ENCODE measurements at places on chromosomes 1 and 21.

DNA sequence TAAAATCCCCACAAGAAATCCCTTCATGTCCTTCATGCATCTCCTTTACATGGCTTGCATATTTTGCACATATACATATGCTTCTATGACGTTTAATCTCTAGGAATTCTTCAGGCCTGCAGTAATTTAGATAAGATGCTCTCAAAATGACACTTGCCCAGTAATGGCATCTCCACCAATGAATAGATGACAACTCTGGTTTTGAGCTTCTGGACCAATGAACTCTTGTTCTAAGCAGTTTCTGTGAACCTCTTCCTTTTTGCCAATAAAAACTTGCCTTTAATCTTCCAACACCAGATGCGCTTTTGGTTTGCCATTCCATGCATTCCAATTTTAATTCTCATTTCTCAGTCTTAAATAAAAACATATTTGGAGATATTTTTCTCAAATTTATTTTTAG is 189.8 kb upstream of the OLFM3 start:
- no peak for DNase-seq

DNA sequence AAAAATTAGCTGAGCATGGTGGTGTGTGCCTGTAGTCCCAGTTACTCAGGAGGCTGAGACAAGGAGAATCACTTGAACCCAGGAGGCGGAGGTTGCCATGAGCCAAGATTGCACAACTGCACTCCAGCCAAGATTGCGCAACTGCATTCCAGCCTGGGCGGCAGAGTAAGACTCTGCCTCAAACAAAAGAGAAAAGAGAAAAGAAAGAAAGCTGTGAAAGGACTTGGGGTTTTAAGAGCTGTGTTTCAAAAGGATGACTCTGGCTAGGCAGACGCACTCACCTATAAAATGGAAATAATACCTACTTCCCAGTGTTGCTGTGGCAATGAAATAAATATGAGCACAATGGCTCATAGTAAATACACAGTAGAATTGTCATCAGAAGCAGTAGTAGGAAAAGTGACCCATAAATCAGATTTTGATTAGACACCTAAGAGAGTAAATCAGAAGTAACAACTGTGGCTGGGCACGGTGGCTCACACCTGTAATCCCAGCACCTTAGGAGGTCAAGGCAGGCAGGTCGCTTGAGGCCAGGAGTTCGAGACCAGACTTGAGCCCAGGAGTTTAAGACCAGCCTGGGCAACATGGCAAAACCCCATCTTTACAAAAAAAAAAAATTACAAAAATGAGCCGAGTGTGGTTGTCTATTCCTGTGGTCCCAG is 45.9 kb upstream of the PUM1 start:
- no peak for DNase-seq

DNA sequence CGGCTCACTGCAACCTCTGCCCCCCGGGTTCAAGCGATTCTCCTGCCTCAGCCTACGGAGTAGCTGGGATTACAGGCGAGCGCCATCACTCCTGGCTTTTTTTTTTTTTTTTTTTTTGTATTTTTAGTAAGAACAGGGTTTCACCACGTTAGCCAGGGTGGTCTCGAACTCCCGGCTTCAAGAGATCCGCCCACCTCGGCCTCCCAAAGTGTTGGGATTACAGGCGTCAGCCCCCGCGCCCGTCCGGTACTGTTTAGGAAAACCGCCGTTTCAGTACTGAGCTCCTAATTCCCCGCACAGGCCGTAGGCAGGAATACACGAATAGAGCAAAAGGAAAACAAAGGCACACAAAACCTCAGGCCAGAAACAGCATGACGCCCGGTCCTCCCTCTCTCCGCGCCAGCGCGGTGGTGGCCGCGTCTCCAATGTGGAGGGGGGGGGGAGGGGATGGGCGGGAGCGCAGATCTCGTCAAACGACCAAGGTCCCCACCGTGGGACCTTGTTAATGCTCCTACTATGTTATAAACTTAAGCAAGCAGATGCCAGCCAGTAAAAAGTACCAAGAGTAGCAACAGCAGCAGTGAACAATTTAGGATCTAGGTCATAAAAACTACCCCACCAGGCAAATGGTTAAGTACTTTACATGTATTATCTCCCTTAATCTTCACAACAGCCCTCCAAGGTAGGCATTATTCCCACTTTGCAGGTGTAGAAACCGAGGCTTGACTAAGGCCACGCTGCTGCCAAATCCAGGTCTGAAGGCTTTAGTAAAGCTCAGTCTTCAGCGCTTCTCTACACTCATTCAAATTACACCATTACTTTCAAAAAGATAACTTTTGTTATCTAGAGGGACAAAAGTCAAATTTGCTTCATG is 648 bp upstream of the ADAR start:
- DNase-seq = peak; percentile 34

DNA sequence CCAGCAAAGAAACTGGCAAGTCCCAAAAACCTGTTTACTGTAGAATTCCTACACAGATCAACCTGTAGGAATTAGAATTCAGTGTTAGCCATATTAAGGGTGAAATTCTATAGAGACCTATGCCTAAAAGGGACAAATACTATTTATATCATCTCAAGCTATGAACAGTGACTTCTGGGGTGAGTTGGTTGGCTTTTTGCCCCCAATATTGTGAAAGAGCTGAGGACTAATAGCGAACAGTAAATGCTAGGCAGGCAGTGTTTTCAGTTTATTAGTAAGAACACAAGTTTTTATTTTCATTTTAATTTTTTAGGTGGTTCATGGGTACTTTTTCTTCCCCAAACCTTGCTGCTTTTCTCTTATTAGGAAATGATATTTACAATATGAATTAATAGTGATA is 15.3 kb downstream of the SLC16A4 start:
- no peak for DNase-seq

GRCh38 chr1:51558375-51558924 is 39.4 kb upstream of the EPS15 start:
- DNase-seq = no peak

GRCh38 chr1:40820251-40820797 is 36.7 kb downstream of the KCNQ4 start:
- no peak for DNase-seq

GRCh38 chr1:107683191-107683657 is 281.8 kb downstream of the VAV3 start:
- no peak for DNase-seq

GRCh38 chr1:209486861-209487593 is 96.5 kb upstream of the CAMK1G start:
- no peak for DNase-seq

- no peak for DNase-seq
Observed at GRCh38 chr1:207808911-207809555, 57.2 kb downstream of the CD46 start.

DNA sequence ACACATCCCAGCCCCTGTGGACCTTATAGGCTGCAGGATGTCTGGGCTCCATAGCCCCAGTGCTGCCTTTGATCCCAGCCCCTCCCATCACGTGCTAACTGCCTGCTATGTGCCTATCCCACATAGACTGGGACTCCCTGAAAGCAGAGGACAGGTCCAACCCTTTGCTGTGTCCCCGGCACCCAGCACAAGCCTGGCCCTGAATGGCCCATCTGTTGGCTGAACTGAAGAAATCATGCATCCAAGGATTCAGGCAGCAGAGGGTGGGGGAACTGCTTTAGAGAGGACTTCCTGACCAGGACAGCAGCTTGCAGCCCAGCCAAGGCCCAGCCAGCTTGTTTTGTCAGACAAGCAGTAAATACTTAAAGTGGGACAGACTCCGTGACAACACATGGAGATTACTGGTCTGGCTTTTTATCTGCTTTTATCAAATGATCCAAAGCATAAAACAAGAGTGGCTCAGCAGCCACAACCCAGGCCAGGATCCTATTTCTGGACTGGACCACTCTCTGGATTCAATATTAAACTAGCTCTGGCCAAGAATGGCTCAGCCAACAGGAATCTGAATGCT is 69.3 kb downstream of the GLIS1 start:
- DNase-seq = no peak

DNA sequence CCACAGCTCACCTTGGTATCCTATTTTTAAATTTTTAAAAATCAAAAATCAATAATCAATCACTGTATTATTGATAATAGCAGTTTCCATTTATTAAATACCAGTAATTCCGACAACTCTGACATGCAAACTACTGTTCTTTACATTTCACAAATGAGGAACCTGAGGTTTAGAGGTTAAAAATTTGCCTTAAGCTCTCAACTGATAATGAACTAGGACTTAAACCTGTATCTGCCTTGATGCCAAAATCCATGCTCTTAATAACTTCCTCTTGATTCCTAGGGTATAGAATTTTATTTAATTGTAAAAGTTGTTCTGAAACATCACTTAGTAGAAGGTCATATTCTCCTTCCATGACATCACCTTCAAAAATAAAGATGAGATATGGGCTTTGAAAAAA is 5.6 kb downstream of the ARHGAP29 start:
- DNase-seq = no peak

DNA sequence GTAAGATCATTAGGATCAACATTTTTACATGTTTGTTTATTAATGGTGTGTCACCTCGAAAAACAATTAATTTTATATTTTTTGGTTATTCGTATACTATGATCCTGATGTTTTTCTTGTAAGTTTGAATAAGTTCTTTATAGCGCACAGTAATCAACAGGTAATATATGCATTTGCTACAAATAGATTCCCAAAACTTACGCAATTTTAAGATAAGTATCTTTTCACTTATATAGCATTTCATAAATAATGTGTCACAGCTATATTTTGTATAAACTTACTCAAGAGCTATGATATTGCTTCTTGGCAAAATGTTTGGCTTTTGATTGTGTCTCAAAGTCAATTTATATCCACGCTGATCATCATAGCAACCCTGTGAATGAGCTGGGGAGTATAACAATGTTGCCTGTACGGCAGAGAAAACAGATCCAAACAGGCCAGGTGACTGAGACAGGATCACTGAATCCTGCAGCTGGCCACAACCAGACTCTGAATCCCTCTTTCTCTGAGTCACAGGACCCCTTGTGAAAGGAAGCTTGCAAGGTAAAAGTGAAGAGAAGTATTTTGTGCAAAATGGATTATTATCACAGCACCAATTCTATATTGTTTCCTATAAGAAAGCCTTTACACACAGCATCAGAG is 48.6 kb downstream of the GNG12 start:
- no peak for DNase-seq

DNA sequence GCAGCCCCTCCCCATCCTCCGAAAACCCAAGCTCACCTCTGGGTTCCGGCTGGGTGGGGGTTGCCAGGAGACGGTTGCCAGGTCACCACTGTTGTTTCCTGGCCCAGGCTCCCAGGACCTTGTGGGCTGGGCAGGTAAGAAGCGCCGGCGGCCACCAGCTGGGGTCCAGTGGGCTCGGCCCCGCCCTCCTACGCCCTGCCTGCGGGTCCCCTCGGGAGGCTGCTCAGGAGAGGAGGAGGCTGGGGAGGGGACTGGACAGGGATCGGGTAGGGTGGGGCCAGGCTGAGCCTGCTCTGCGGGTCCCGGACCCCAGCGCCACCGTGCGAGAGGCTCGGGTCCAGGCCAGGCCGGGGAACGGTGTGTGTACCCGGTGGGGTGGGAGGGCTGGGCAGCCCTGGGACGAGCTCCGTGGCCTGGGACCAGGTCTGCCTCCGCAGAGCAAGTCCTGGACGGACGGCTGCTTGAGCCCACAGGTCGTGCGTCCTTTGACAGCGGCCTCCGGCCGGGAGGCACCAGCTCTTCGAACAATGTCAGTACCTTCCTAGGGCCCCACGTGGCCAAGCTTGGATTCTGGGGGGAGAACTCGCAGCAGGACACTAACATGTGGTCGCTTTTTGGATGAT is at the start of gene TTLL10:
Gene TTLL10, plus strand, starts transcription at position 88 of the 623 bp plus-strand sequence. CDS start 5,336 bp downstream, outside the sequence.
- DNase-seq = no peak

DNA sequence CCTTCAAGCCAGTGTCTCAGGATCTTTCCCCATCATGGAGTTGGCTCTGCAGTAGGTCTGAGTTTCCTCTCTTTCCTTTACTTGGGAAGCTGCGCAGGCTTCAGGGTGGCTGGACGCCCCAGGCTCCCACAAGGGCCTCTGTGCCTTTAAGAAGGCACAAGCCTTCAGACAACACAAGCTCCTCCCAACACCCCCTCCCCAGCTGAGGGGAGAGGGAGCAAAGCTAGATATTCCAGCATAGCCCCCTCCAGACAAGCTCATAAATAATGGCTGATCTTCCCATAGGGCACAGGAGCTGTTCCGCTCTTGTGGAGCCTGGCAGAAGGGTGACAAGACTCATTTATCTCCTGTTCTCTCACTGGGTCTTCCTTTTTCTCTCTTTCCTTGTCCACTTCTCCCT is 27.9 kb upstream of the ATP2B4 start:
- no peak for DNase-seq

DNA sequence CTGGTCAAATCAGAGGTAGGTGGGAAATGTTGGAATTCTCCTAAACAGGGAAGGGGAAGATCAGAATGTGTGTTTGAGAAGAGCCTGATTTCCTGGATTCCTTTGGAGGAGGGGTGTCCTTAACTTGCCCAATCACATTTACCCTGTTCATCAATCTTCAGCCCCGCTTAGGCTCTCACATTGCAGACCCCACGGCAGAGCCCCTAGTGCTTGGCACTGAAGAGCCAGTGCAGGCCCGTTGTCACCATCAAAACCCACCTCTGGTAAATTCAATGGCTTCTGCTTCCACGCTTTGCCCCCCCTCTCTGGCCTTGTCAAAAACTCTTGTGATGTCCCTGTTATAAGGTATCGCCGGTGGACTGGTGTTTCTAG is 2.3 kb downstream of the AGPAT3 start:
- no peak for DNase-seq
